ENCODE measurements at places on chromosomes 5 and 9. TPM values are rescaled to one million over a fixed set of nuclear protein-coding genes. Genes with fewer than 3 reads are reported as not detected.

LIX1 gene
- 5.9 TPM for polyA plus RNA-seq

DBH gene
- polyA plus RNA-seq, result 0.62 TPM

PCDHA1 gene
- polyA plus RNA-seq, result 0.08 TPM

PCDHB4 gene
- polyA plus RNA-seq, result 1.9 TPM

SH3RF2 gene
- polyA plus RNA-seq, result 3.8 TPM

CARTPT gene
- polyA plus RNA-seq, result not detected

CDX1 gene
- polyA plus RNA-seq, result 0.89 TPM

MARVELD2 gene
- polyA plus RNA-seq, result 31.3 TPM

IL33 gene
- 8.9 TPM for polyA plus RNA-seq

OTP gene
- polyA plus RNA-seq, result not detected

HTR1A gene
- not detected for polyA plus RNA-seq

PDZD2 gene
- 20.2 TPM for polyA plus RNA-seq

Data from right renal cortex interstitium (tissue), 3 donors.